ENCODE measurements at places on chromosomes 4 and X.
A peak's percentile ranks its signal among the peaks of the same experiment; 100 is the strongest.

DNA sequence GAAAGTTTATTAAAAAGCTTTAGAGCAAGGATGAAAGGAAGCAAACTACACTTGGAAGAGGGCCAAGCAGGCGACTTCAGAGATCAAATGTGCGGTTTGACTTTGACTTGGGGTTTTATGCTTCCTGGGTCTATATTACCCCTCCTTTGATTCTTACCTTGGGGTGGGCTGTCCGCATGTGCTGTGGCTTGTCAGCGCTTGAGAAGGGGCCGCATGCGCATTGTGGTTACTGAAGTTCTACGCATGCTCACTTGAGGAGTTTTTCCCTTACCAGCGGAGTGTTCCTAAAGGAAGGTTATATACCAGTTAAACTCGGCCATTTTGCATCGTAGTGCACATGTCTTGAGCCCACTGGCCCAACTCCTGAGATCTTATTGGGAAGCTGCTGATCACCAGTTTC is 9.9 kb downstream of the ZNF157 start:
- DNase-seq: peak; percentile 33

DNA sequence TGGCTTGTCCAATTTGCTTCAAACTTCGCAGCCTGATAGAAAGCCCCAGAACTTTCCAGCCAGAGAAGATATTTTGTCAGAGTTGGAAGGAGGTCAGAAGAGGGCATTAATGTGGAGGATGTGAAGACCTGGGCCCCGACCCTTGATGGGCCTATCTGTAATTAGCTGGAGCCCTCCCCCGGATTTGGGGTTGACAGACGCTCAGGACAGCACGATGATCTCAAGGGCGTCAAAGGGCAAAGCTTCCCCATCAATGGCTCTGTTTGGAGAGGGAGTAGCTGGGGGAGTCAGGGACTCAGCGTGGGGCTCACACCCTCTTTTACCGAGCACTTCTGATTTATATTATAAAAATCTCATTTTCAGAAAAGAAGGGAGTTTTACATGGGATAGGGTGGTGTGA is 59.0 kb upstream of the PPP2R3B start:
- no peak for DNase-seq

DNA sequence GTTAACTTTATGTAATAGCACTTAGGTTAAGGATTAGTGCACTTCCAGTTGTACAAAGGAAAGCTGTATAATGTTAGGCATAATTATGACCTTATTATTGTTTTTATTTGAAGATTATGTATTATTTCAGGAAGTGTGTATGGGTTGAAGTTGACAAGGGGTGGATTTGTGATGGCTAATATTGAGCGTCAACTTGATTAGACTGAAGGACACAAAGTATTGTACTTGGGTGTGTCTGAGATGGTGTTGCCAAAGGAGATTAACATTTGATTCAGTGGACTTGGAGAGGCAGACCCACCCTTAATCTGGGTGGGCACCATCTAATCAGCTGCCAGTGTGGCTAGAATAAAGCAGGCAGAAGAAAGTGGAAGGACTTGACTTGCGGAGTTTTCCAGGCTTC is 127.3 kb downstream of the PPARGC1A start:
- no peak for DNase-seq

GRCh38 chr4:166012129-166013030 is 139.3 kb downstream of the TLL1 start:
- DNase-seq: no peak

DNA sequence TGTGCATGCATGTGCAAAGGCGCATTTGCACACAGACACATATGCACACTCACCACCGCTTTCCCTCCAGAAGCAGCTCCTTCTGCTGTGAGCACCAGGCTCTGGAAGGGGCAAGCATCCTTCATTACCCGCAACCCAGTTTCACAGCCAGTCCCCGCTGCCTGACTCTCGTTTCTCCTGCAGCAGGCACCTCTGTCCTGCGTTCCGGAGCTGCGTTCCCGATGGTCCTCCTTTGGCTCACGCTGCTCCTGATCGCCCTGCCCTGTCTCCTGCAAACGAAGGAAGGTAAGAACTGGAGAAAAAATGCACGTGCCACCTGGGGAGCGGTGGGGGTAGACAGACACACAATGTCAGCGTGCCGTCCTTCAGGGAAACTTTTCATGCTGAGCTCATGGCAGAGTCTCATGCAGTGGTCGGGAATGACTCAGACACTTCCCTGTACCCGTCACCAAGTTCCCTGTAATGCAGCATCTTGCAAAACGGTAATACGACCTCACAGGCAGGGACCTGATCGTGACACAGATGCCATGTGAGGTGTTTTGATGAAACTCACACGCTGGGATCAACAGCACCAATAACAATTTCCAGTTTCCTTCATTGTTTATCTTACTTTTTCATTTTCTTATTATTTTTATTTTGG is 5.1 kb downstream of the IL3RA start:
- DNase-seq: no peak

DNA sequence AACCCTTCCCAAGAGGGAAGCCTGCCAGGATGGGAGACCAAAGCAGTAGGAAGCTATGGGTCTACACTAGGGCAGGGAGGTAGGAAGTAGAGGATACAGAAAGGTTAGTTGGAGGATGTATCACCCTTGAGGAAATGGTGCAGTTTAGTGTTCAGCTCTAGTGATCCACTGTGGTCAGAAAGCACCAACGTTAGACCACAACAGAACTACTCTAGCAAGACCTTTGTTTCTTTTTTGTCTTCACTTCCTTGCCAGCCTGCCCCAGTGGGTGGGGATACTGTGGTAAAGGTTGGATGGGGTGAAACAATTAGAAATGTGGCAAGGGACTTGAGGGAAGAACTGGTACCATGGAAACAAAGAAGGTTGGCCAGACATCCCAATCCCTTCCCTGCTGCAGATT is 83.3 kb downstream of the DDIT4L start:
- DNase-seq: no peak

GRCh38 chr4:99720206-99720605 is 62.6 kb upstream of the C4orf54 start:
- DNase-seq: no peak

Data from stimulated activated CD8-positive, alpha-beta memory T cell treated with anti-CD3 and anti-CD28 coated beads, Interleukin-2, amount 100 ng/mL, for 48 hours (primary cell).